Fibroblast of villous mesenchyme (primary cell): ENCODE measurements at places on chromosomes 13 and 19. TPM values are rescaled to one million over a fixed set of nuclear protein-coding genes. Genes with fewer than 3 reads are reported as not detected.

The MCF2L gene
- total RNA-seq: under 0.01 TPM in 1 of 2 replicates, not detected in the other

The KANK2 gene
- total RNA-seq: 253 and 312 TPM in 2 replicates

The SIGLEC5 gene
- not detected in 2 replicates for total RNA-seq

The C2CD4C gene
- total RNA-seq: not detected in 2 replicates

The LENG9 gene
- 5.2 and 7.1 TPM in 2 replicates for total RNA-seq

The HIF3A gene
- total RNA-seq: 0.43 and 0.64 TPM in 2 replicates

The LYPD3 gene
- total RNA-seq: 0.43 TPM in 1 of 2 replicates, not detected in the other

The LRP3 gene
- 11.2 and 14.8 TPM in 2 replicates for total RNA-seq

The CAMSAP3 gene
- not detected in 2 replicates for total RNA-seq
